AML-193 (cell line): ENCODE measurements at places on chromosomes 13 and 19.

DNA sequence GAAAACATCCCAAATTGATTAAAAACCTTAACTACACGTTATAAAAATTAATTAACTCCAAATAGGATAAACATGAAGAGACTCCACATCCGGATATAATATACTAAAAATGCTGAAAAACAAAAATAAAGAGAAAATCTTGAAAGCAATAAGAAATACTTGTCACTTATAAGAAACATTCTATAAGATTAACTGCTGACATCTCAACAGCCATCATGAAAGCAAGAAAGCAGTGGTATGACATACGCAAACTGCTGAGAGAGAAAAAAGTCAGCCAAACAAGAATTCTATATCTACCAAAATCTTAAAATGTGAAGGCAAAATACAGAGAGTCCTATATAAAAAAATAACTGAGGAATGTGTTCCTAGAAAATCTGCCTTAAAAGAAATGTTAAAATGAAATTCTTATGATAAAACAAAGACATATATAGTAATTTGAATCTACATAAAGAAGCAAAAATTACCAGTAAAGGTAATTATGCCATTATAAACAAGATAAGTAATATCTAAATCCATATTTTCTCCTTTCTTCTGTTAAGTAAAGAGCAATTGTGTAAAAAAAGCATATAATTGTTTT is 1851.1 kb downstream of the PCDH9 start:
- no peak for DNase-seq

DNA sequence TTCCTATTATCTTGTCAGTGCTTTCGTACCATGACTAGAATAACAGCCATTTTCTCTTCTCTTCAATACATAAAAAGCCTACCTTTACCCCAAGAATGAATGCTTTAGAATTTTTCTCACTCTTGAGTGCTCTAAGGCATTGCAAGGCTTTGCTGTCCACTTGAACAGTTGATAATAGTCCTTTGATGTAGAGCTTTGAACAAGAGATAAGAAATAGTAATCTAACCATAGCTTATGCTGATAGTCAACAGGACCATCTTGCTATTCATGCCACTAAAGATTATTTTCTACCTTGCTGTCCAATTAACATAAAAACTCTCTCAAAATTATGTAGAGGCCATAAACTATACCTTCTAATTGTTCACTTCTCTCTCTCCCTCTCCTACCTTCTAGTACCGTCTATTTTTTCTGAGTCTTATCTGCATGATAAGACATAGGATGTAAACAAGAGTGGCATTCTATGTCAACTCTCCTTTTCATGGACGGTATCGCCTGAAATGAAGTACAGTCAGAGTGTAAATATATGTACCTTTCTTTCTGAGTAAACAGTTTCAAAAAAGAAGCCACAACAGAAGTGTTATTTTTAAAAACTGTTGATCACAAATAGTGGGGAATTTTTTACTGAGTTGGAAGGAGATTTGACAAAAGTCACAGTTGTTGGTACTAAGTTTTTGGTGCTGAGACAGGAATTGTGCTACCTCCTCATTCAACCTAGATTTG is 297.9 kb downstream of the NDFIP2 start:
- DNase-seq: no peak

- no peak for DNase-seq
Observed at GRCh38 chr19:33396701-33397535, 23.4 kb downstream of the CEBPG start.

GRCh38 chr19:35063940-35064818 is 22.7 kb downstream of the HPN start:
- no peak for DNase-seq

GRCh38 chr19:40216777-40217026 is 1.5 kb downstream of the TTC9B start:
- no peak for DNase-seq

DNA sequence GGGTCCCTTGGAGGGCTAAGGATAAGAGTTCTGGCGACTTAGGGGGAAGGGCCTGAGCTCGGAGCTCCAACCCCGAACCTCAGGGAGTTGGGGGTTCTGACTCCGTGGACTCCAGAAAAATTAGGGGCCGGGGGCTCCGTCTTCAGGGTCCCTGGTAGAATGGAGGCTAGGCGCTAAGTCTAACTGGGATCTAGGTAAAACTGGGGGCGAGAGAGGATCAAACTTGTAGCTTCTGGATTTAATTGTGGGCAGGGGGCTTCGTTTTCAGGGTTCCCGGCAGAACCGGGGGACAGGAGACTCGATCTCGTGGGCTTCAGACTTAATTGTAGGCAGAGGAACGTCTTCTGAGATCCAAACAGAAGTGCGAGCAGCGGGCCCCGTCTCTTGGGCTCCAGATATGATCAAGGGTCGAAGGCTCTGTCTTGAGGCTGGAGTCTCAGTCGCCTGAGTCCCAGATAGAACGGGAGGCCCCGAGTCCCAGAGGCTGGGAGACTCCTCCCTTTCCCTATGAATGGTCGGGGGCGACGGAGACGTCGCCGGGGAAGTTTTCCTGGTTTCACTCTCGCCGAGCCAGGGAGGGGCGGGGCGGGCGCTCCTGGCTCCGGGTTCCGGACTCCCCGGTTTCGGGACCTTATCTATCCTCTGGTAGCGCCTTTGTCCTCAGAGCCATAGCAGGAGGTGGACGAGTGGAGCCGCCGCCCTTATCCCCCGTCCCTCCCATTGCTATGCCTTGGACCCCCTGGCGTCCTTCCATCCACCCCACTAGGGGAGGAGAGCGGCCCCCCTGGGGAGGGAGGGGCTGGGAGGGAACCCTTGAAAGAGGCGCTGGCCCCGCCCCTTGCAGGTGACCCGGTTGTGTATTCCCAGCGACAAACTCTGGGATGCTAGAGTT is 1.3 kb downstream of the NECTIN2 start:
- DNase-seq: no peak

DNA sequence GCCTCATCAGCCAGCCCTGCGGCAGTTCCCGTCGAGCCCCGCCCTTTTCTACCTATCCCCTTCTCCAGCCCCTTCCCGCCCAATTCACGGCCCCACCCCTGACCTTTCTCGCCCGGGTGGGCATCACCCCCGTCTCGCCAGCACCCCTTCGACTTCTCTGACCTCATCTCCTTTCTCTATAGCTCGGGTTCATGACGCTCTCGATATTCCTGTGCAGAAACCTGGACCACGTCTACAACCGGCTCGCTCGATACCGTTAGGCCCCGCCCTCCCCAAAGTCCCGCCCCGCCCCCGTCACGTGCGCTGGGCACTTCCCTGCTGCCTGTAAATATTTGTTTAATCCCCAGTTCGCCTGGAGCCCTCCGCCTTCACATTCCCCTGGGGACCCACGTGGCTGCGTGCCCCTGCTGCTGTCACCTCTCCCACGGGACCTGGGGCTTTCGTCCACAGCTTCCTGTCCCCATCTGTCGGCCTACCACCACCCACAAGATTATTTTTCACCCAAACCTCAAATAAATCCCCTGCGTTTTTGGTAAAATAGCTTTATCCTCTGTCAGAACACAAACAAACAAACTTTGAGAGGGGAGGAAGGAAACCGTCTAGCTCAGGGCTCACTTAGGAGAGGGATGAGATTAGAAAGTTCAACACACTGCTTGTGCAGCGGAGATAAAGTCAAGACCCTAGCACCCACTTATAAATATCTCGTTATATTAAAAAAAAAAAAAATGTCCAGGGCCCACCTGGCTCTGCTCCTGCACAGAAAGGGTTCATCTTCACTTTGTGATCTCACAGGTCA is 5.1 kb downstream of the CD37 start:
- DNase-seq: no peak

GRCh38 chr19:6590258-6590826 is 608 bp downstream of the CD70 start:
- no peak for DNase-seq
